Stimulated activated CD8-positive, alpha-beta memory T cell treated with anti-CD3 and anti-CD28 coated beads, Interleukin-7, amount 100 ng/mL, for 4 hours (primary cell): ENCODE measurements at places on chromosomes 5 and 9.

GRCh38 chr9:105693435-105694189, 729 bp upstream of the TMEM38B start:
- no peak for DNase-seq

GRCh38 chr9:135815830-135816650, 91.3 kb downstream of the CAMSAP1 start:
- no peak for DNase-seq

DNA sequence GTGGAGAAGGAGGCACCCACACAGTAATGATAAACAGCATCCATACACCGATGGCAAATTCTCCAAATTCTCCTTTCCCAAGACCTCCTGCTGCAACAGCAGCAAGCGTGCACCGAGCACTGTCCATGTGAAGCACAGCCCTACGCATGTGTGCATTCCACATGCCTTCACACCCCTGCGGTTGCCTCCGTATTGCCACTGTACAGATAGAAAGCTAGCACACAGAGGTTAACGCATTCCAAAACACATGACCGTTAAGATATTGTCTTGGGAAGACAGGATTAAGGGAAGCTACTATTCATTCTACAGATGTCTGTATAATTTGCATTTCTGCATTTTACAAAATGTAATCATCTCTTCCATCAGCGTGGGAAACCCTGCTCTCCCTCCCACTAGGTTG, 6.6 kb downstream of the FLT4 start:
- no peak for DNase-seq

DNA sequence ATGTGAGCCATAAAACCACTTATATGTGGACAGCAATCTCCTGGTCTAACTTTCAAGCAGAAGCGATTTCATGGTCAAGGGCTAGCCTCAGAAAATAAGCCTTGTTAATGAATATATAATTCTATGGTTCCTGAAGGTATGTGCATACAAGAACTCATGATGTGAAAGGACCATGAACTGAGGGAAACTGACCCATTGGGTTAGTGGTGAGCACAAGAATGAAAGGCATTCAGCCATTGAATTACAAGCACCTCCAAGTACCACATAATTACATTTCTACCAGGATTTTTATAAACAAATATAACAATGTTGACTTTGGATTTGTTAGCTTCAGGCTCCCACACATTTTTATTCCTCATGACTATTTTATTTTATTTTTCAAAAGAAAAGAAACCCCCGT, 459.0 kb downstream of the TLE4 start:
- no peak for DNase-seq

DNA sequence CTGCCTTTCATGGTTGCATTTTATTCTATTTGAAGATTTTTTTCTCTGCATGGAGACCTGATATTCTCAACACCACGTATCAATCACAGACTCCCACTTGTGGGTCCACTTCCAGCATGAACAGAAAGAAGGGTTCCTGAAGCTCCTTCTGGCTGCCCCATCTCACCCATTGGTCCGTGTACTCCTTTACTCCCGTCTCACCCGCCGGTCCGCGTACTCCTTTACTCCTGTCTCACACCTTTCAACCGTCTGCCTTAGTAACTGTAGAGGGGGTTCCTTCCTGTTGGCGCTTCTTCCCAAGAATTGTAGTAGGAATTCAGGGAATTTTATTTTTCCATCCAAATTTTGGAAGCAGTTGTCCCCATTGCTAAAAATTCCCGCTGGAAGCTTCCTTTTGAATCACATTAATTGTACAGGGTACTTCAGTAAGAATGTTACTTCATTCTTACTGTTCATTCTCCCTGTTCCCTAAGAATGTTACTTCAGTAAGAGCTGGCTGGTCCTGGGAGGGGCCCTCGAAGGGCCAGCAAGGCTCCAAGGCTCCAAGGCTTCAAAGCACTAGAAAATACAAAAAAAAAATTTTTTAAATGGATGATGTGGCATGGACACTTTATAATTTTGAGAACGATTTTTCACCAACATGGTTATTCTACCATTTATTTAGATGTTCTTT, 3.9 kb upstream of the LPCAT1 start:
- no peak for DNase-seq

GRCh38 chr9:29637471-29638237, 2064.4 kb upstream of the C9orf72 start:
- no peak for DNase-seq

DNA sequence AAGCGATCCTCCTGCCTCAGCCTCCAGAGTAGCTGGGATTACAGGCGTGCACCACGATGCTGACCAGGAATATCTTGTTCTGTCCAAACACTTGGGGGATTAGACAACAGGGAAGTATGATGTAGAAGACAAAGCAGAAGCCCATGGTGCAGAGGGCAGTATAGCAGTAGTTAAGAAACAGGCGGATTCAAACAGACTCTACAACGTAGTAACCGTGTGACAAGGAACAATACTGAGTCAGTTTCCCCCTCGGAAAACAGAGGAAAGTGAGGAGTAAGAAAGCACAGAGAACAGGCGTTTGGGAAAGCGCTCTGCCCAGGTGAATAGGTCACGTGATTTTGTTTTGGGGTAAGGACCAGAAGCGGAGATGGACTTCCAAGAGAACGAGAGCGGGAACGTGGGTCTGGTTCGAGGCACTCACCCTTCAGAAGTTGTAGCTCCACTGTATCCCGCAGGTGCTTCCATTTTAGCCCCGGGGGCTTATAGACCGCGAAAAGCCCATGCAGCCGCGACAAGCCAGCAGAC, 306 bp downstream of the TRUB2 start:
- DNase-seq: no peak

GRCh38 chr9:83570359-83570758, 32.2 kb upstream of the FRMD3 start:
- no peak for DNase-seq

GRCh38 chr5:133341296-133341695, 271.0 kb downstream of the FSTL4 start:
- DNase-seq: no peak

DNA sequence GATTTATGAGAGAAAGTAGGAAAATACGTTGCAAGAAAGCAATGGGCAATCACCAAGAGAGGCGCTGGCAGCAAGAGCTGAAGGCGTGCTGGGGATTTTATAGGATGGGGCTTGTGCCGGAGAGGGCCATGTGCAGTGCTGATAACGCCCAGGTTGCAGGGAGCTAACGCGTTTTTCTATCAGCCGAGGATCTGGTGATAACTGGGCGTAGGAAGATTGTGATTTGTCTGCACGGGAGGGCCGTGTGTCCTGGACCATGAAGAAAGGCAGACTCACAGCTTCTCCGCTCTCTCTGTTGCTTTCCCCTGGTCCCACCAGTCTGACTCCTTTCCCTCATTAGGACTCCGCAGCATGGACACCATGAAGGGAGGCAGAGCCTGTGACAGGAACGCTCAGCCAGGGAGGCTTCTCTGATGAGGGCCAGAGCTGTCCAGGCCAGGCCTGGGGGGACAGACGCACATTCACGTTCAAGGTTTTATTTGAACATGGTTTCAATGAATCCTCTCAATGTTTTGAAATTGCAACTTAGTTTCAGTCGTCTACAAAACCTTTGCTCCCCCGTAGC, 11.9 kb upstream of the CACNA1B start:
- no peak for DNase-seq

GRCh38 chr5:17267106-17267505, 49.7 kb downstream of the BASP1 start:
- no peak for DNase-seq
